ENCODE measurements at places on chromosomes 2 and 18.

- no peak for DNase-seq
Observed at GRCh38 chr2:216776066-216776850, 80.9 kb upstream of the IGFBP5 start.

DNA sequence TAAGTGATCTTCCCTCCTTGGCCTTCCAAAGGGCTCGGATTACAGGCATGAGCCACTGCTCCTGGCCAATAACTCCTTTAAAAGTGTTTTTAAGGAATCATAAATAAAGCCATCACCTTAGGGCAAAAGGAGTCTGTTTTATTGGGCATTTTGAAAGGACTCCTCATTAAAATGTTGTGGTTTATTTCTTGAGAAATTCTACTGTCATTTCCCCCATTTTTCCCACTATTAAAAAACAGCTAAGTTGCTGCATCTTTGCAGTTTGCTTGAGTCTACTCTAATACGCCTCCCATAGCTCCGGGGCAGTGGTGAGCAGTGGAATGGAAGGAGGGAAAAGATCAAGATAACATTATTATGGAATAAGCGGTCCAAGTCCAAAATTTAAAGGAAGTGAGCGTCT lies 293.2 kb downstream of the PIEZO2 start:
- peak; percentile 97 for DNase-seq

GRCh38 chr2:147463881-147464520 lies 380.8 kb upstream of the ACVR2A start:
- no peak for DNase-seq

DNA sequence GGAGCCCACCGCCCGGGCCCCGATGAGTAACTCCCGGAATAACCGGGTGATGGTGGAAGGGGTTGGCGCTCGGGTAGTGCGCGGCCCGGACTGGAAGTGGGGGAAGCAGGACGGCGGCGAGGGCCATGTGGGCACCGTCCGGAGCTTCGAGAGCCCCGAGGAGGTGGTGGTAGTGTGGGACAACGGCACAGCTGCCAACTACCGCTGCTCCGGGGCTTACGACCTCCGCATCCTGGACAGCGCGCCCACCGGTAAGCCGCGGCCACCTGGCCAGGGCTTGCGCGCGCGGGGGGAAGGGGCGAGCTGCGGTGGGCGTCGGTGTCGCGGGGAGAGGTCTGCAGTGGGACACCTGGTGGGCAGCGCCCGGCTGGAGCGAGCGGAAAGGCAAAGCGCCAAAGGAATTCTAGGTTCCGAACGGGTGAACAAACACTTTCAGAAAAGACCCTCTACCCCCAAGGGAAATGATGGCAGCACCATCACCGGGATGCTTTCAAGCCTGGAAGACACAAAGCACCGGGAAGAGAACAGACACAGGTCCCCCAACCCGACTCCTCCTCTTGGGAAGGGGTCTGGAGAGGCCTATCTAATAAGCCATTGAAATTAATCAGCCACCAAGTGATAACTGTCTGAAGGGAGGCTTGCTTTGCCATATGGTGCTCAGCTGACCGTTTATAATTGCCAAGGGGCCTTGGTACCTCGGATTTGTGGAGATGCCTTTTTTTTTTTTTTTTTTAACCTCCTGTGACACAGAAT lies 1.1 kb downstream of the MIB1 start:
- DNase-seq: peak; percentile 40

- DNase-seq: no peak
Observed at GRCh38 chr2:22350621-22351020, 1034.4 kb upstream of the KLHL29 start.
